ENCODE measurements at places on chromosomes 3 and 15. TPM values are rescaled to one million over a fixed set of nuclear protein-coding genes. Genes with fewer than 3 reads are reported as not detected.

DNA sequence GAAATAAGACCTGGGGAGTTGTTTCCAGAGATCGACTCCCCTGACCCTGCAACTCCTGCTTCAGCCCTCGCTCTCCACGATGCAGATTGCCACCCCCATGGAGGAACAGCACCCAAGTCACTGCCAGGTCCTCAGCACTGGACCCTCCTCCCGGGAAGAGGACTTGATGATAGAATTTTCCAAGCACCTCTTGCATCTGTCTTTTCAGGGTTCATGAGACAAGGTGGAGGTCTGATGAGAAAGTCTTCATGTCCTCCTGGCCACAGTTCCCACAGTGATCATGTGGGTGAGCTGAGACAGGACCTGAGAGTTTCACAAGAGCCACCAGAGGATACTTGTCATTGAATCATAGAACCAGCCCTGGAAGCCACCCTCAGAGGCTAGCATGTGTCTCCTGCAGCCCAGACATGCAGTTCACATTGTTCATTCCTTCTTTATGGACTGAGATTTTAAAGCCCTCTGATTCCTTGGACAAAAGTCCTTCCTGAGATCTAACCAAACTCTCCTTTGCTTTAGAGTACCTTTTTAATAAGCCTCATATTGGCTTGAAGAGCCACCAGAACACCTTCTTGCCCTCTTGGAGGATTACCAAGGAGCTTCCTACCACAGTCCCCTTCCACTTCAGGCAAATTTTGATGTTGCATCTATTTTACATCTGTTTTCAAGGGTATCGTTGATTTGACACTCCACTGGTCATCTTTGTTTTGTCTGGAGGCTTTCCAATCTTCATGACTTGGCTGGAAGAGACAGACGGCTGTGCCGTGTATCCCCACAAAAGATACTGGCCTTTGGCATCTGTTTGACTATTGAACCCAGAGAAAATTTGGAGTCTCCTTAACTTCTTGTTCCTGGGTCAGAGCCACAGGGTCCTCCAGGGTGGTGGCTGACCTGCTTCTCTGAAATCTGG, 224.8 kb upstream of the BHLHE40 start:
- peaks cover 7% of the 10 kb centered on the region for H3K4me1 ChIP-seq
- DNase-seq, result no peak
- H3K4me3 ChIP-seq, result no peak overlapping the region
- H3K36me3 ChIP-seq, result no peaks in the 10 kb centered on the region

- no peaks in the 10 kb centered on the region for H3K27me3 ChIP-seq
- H3K4me3 ChIP-seq, result no peak overlapping the region
- H3K36me3 ChIP-seq, result no peaks in the 10 kb centered on the region
- no peak for DNase-seq
Measured at GRCh38 chr3:197151580-197151979, 122.0 kb upstream of the MELTF start.

GRCh38 chr3:48122504-48122903, 65.7 kb downstream of the CDC25A start:
- no peak overlapping the region for H3K4me3 ChIP-seq
- H3K27ac ChIP-seq, result no peak overlapping the region
- no peaks in the 10 kb centered on the region for H3K36me3 ChIP-seq
- peak; percentile 14 for DNase-seq
- peaks cover 8% of the 10 kb centered on the region for H3K4me1 ChIP-seq
- H3K27me3 ChIP-seq, result no peaks in the 10 kb centered on the region

DNA sequence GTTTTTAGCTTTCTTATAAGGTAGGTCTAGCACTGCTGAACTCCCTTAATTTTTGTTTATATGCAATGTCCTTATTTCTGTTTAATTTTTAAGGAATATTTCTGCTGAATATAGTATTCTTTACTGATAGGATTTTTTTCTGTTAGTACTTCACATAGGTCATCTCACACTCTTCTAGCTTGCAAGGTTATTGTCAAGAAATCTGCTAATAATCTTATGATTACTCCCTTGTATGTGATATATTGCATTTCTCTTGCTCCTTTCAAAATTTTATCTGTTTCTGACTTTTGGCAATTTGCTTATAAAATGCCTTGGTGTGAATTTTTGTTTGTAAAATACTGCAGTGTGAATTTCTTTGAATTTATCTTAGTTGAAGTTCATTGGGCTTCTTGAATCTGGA, 298.4 kb downstream of the GAP43 start:
- H3K36me3 ChIP-seq, result no peaks in the 10 kb centered on the region
- H3K4me3 ChIP-seq, result no peak overlapping the region
- DNase-seq, result no peak
- peaks cover 4% of the 10 kb centered on the region for H3K4me1 ChIP-seq

DNA sequence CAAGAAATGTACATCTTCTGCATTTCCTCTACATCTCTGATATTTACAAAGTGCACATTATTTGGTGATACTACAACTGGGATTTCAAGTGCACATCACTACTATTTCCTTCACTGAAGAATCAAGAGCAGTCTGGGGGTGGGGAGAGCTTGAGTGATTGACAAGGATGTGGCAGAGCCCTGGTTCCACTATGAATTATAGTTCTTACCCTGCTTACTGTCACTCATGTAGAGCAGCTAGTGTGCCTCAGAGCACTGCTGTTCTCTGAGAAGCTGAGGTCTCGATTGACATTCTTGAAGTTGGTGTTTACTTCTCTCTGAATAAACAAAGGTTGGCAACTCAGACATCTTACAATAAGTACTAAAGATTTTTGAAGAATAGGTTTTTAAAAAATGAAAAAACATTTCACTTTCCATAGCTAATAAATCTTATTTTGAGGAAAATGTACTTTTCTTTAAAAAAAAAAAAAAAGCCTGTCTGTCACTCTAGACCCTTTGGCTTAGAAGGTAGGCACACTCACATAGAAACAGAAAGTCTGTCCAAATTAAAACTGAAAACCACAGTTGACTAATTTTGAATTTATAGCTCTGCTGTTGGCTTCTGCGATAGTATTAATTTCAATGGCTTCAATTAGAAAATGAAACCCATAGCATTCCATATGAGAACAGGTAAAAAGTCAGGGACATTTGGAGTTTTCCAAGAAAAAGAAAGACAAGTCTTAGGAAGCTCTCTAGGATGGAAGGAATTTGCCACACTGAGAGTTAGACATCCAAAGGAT, 5.6 kb downstream of the GREM1 start:
- peaks cover 11% of the 10 kb centered on the region for H3K4me1 ChIP-seq
- no peaks in the 10 kb centered on the region for H3K36me3 ChIP-seq
- H3K4me3 ChIP-seq, result no peak overlapping the region
- no peak overlapping the region for H3K27ac ChIP-seq
- DNase-seq, result no peak

DNA sequence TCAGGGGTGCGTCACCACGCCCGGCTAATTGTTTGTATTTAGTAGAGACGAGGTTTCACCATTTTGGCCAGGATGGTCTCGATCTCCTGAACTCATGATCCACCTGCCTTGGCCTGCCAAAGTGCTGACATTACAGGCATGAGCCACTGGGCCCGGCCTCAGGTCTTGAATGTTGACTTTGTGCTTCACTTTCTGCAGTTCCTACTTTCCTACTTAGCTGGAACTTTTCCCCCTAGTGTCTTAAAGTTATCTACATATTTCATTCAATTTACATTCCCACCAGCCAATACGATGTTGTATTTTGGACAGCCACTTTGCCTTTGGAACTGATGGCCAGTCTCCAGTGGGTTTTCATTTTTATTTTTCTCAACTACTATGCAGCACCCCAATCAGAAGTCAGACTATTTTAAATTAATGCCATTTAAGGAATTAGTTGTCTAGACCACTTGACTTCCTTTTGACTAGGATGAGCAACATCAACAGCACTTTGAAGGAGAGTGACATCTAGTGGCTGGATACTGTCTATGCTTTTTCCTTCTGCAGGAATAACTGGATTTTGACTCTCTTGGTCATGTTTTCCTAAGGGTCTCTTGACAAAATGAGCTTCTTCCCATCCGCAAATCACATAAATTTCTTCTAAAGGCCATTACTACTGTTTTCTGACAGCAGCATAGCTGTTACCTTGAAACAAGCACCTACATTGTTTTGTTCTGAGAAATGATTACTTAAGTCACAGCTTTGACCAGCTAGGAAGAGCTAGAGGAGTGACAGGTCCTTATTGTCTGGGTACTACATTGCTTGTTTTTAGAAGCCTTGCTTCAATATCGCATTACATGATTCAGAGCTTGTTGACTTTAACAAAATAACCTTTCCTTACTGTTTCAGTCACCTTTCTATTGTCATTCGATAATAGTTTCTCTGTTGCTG, 140.2 kb downstream of the ITPR1 start:
- H3K27me3 ChIP-seq, result no peaks in the 10 kb centered on the region
- H3K36me3 ChIP-seq, result no peaks in the 10 kb centered on the region
- no peaks in the 10 kb centered on the region for H3K4me1 ChIP-seq
- no peak overlapping the region for H3K27ac ChIP-seq
- H3K4me3 ChIP-seq, result no peak overlapping the region
- peak; percentile 79 for DNase-seq

Gene OR5K2
- total RNA-seq, result not detected

DNA sequence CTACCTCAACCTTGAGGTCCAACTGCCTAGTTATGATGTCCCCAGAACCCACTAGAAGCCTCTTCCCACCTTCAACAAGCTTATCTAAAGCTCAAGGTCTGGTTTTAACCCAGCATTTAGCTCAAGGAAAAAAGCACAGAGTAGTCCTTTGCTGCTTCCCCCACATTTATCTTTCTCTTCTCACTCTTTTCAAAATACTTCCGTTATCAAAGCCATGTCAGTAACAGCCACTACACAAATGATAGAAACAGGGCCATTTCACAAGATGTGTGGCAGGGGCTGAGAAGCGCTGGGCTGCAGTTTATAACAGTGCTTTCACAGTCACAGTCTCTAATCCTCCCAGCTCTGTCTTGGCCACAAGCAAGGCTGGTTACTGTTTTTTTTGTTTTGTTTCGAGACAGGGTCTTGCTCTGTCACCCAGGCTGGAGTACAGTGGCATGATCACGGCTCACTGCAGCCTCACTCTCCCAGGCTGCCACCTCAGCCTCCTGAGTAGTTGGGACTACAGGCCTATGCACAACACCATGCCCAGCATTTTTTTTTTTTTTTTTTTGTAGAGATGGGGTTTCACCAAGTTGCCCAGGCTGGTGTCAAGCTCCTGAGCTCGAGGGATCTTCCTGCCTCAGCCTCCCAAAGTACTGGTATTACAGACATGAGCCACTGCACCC, 218.8 kb downstream of the OSBPL10 start:
- H3K4me3 ChIP-seq, result no peak overlapping the region
- H3K36me3 ChIP-seq, result no peaks in the 10 kb centered on the region
- no peak for DNase-seq
- H3K27ac ChIP-seq, result no peak overlapping the region
- no peaks in the 10 kb centered on the region for H3K27me3 ChIP-seq

DNA sequence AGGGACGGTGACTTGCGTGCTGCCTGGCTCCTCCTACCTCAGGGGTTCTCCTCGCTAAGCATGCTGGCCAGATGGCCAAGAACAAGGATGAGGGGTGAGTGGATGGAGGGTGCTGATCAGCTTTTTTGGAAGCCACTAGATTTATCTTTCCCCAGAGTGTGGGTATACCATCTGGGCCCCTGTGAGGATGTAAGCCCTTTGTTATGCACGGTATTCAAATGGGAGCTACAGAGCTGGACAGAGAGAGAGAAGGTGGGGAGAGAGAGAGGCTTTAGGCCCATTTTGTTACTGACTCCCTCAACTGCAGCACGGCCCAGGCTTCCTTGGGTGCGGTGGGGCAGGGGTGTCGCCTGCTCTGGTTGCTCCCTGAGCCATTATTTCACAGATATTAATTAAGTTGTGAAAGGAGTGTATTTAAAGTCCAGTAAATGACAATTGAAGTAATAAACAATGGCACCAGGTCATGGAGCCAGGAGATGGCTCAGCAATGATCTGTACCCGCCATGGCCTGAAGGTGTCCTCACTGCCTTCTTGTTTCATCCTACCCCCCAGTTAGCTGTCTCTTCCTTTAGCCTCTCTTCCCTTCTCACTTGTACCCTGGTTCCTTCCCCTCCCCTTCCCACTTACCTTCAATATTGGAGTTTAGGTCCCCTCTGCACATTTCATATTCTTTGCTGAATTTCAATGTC, 158.0 kb downstream of the CLSTN2 start:
- H3K27ac ChIP-seq, result no peak overlapping the region
- peaks cover 4% of the 10 kb centered on the region for H3K36me3 ChIP-seq
- DNase-seq, result peak; percentile 33
- H3K4me1 ChIP-seq, result no peaks in the 10 kb centered on the region

- no peak for DNase-seq
- no peak overlapping the region for H3K27ac ChIP-seq
- peaks cover 18% of the 10 kb centered on the region for H3K27me3 ChIP-seq
Measured at GRCh38 chr15:100337096-100338044, 4.4 kb downstream of the ADAMTS17 start.

DNA sequence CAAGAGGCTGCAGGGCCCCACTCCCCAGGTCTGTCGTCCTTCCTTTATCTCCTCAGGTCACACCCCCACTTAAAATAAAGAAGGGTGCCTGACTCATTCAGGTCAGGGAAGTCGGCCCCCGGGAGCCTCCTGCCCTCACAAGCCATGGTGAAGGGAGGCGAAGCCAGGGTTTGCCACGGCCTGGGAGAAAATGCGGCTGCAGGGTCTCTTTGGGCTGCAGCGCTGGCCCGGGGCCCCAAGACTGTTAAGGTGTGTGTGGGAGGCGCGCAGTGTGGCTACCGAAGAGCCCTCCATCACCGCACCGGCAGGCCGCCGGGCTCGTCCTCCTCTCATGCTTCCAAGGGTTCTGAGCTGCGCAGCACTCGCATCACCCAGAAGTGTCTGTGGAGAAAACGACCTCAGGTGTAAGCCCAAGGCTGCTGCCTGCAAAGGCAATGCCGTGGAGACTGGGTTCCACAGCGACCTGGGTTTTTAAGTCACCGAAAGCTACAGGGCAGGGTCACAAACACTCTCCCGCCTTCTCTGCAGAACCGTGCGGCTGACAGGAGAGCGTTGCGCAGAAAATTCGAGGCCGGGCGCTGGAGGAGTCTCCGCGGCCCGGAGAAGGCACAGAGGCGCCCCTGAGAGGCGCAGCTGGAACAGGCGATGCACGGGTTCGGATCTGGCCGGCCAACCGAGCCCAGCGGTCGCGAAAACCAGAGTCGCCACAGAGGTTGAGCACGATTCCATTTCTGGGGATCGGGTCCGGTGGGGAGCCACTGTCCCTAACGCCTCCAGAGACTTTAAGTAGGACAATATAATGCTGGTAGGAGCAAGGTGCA, 8.7 kb downstream of the FOXL2 start:
- DNase-seq, result peak; percentile 73
- peak overlapping the region; percentile 65 for H3K4me3 ChIP-seq
- peaks cover 94% of the 10 kb centered on the region for H3K27me3 ChIP-seq

GRCh38 chr3:123660900-123661299, 76.0 kb upstream of the HACD2 start:
- H3K27me3 ChIP-seq, result no peaks in the 10 kb centered on the region
- no peak overlapping the region for H3K4me3 ChIP-seq
- no peak for DNase-seq
- H3K4me1 ChIP-seq, result no peaks in the 10 kb centered on the region
- H3K36me3 ChIP-seq, result no peaks in the 10 kb centered on the region

Gene IQCF5
- not detected for total RNA-seq

GRCh38 chr3:61578667-61579367, 17.4 kb downstream of the PTPRG start:
- no peaks in the 10 kb centered on the region for H3K36me3 ChIP-seq
- H3K4me3 ChIP-seq, result no peak overlapping the region
- H3K27me3 ChIP-seq, result no peaks in the 10 kb centered on the region
- peak overlapping the region; percentile 13 for H3K27ac ChIP-seq

Measured in GM23338 (cell line).